Kidney (tissue), 22 donors: ENCODE measurements at places on chromosomes 2 and 18.
A peak's percentile ranks its signal among the peaks of the same experiment; 100 is the strongest.

- no peak for DNase-seq
Measured at GRCh38 chr2:36416370-36417165, 61.0 kb downstream of the CRIM1 start.

DNA sequence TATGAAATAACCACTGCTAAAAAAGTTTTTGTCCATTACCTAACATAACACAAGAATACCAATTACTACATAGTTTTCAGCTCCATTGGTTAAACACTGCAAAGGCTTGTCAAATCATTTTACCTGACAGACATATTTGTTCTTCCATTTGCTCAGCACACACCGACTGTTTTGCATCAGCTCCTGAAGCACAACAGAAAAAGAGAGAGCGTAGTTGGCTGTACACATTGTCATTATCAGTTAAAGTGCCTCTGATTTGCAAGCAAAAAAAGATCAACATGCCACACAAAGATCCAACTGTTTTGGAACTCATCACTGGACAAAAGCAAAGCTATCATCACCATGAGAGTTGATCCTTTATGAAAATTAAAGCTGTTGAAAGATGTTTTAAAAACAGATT, 103.8 kb downstream of the WDPCP start:
- no peak for DNase-seq

DNA sequence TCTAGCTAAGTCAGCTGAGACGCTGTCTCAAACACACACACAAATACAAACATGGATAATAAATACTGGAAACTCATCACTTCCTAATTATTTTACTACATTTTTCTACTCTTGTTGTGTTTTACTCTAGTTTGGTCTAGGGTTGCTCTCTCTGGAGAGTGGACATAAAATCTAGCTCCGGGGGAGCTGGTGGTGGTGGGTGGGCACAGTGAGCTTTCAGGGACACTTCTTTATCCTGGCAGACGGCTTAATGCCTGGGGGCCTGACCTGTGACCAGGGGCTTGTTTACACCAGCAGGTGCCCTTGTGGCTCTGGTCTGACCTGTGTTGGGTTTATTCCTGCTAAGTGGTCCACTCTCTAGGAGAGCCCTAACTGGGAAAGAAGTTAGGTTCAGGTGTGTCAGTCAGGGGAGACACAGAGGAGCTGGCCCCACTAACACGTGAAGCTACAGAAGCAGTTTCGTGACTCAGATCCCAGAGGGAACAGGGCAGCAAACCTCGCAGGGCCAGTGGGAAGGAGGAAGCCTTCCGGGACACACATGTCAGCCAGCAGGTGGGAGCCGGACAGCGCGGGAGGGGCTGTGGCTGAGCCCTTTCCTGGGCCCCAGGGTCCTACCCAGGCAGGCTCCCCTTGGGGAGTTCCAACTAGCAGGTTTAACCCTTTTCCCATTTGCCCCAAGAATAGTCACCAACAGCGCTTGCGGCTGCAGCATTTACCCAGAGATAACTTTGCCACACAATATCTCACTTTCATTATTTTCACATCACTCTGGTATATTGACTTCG, 22.5 kb upstream of the BOK start:
- DNase-seq, result no peak

DNA sequence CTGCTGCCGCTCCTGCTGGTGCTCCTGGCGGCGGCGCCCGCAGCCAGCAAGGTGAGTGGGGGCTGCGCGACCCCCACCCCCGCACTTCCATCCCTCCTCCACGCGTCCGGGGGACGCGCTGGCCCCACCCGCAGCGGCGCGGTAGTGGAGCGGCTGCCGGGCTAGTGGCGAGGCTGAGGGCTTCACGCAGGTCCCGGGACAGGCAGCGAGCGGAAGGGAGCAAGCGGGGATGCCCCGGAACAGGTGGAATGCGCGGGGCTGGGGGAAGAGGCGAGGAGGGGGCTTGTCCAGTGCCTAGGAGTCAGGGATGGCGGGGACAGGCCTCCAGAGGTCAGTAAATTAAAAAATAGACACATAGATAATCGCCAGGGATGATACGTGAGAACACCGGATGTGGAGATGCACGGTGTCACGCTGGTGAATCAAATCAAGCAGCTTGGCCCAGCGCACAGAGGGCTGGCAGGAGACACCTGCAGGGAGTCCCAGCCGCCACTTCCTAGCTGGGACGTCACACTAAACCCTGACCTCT, 403 bp downstream of the COL4A3 start:
- peak; percentile 50 for DNase-seq

DNA sequence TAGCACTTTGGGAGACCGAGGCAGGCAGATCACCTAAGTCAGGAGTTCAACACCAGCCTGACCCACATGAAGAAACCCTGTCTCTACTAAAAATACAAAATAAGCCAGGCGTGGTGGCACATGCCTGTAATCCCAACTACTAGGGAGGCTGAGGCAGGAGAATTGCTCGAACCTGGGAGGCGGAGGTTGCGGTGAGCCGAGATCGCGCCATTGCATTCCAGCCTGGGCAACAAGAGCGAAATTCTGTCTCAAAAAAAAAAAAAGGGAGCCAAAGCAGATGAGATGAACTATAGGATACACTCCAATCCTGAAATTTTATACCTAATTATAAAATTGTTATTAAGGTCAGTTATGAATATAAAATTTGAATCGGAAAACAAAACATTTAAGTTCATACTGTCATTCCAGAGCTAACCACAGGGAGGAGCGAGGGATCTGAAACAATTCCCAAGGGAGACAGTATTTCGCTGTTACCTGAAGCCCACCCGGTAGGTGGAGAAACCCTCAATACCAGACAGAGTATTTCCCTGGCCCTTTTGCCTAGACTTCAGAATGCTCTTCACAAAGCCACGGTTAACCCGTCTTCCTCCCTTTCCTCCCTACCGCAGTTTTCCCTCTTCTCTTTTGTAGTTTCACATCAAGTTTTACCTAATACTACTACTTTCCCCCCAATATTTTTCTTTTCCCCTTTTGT, 1.4 kb downstream of the PPM1G start:
- peak; percentile 59 for DNase-seq

DNA sequence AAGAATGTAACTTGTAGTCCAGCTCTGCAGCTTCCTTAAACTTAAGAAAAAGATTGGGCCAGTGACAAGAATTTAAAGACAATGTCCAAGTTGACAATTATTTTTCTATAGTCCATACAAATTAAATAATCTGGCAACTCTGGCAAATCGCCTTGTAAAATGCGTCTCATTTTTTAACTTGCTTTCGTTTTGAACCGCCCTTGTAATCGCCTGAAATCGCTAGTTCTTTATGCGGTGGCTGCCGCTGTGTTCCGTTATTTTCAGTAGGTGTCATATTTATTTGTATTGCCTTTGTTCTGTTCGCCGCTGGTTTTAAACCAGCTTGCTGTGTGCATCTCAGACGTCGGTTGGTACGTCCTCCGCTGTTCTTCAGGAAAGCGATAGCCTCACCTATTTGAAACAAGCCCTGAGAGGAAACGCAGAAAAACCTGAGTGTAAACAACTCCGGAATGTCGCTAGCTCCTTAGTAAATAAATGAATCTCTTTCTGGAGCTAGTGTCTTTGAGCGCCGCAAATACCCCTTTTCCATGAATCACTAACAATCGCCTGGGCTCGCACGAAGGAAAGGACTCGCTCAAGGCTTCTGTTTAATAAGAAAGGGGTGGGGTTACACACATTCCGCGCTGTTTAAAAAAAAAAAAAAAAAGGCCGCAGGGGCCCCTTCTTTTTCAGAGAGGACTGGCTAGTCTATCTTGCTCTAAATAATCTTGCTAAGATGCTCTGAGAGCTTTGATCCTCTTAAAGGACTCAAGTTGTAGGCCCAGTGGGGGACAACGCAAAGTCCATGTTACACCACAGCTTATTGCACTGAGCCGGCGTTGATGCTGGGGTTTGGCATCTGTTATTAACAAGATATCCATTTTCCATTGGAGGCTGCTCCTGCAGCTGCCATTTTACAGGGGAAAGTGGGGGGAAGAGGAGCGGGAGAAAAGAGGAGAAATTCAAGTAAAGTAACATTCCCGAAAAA, 3.0 kb downstream of the HOXD8 start:
- DNase-seq, result no peak

GRCh38 chr2:134682726-134683125, 36.1 kb downstream of the TMEM163 start:
- DNase-seq, result no peak

DNA sequence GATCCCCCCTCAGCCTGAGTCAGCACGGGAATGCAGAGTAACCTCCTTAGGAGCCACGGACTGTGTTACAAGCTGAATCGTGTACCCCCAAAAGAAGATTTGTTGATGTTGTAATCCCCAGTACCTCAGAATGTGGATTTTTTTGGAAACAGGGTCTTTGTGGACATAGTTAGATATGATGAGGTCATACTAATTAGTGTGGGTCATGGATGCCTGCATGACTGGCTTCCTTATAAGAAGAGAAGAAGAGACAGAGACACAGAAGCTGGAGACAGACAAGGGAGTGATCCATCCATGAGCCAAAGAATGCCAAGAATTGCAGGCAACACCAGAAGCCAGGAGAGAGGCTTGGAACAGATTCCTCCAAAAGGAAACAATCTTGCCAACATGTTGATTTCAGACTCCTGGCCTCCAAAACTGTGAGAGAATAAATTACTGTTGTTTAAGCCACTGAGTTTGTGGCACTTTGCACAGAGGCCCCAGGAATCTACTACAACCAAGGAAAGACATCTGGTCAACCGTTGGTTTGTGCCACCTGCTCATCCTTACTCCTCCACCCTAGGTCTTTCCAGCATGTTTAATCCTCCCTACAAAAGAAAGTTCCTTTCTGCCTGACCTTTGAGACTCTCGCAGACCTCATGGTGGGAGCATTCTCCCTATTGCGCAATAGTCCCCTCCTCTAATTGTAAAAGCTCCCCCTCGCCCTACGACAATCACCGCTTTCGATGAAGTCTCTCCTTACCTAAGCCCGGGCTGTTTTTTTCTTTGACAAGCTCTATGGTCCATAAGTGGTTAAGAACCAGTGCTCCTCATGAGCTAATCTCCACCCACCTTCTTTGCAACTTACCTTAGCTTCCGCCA, 91.6 kb downstream of the DNER start:
- DNase-seq, result no peak

DNA sequence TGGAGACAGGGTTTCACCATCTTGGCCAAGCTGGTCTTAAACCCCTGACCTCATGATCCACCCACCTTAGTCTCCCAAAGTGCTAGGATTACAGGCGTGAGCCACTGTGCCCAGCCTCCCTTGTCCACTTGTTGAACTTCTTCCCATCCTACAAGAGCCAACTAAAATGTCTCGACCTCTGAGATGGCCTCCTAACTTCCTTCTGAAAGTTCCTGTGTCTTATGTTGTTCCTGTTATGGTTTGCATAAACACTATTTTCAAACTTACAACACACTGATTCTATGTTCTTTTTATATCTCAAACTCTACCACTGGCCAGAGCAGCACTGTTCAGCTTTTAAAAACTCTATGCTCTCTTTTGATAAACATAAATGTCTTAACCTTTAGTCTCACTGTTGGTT, 63.3 kb upstream of the UGP2 start:
- no peak for DNase-seq

DNA sequence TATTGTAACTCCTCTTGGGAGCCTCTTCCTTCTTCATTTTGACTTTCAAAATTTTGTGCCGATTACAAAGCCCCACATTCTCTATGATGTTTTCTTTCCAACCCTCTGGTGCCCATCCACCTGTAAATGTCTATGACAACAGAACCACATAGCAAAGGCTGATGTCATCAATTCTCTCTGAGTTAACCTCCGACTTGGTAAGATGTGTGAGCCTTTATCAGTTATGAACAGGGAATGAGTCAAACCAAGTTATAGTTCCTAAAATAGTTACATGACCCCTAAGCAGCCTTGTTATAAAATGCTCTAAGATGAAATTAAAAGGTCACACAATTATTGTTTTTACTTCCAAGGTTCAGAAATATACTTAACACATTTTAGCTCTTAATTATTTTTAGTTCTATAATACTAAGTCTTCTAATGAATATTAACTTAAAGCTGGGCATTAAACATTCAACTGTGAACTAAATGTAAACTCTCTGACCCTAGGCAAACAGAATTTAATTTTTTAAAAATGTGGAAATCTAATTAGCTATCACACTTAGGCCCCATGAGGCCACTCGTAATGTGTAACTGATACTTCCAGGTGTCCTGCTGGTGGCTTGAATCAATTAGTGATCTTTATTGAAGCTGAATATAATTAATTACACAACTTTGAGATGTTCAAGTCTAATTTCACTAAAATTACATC, 102.3 kb upstream of the CYRIA start:
- no peak for DNase-seq

DNA sequence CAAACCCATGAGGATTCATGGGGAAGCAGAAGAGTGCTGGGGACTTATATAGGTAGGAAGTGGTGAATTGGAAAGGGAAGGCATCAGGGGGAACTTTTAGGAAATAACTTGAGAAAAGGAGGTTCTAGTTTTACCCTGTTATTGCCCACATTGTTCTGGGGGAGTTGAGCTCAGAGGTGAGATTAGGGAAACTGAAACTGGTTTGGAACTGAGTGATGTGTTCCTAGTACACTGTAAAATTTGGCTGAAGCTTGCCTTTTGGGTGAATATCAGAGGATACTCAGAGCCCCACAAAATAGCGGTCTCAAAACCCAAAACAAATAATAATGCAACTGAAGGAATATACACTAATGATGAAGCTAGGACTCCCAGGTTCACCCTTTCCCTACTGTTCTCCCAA, 39.6 kb upstream of the APOB start:
- no peak for DNase-seq

- DNase-seq, result peak; percentile 86
Measured at GRCh38 chr2:20212871-20213503, 11.9 kb downstream of the SDC1 start.

DNA sequence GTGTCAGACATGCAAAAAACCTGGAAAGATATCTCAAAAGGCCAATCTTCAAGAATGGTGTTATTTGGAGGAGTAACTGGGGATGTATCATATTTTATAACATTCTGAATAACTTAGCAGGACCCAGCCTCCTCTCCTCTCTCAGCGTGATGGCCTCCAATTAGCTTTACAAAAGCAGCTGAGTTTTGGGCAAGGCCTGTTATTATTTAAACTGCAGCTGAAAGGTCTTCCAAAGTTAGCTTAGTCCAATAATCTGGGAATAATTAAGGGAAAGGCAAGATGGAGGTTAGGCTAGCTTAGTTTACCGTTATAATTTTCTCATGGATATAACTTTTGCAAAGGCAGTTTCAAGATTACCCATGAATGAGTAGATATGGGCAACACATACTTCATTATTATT, 32.8 kb upstream of the MPPE1 start:
- DNase-seq, result no peak

DNA sequence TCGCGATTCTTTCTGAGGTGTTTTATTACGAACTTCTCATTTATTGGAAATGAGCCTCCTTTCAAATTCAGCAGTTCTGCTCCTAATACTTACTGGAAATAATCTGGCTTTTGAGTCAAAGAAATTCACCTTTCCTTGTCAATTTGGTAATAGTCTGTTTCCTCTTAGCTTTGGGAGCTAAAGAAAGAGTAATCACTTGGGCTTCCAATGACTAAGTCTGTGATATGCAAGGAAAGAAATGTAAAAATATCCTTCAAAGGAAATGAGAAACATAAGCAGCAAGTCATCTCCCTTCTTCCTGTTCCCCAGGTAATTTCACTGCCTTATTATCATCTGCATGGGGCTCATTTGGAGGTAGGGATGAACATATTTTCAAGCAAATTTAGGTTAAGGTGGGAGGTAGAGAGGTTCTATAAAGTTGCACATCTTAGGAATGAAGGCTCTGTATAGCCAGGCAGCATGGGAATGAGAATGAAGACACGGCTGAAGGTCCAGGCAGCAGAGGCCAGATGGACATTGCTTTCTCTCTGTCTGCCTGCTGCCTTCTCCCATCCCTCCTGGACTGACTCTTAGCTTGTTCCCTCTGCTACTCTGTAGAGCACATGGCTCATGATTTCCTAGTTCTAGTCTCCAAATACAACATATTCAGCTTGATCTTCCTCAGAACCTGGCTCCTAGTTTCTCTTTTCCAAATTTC, 1.0 kb downstream of the SPP2 start:
- DNase-seq, result no peak
